ENCODE measurements at places on chromosomes 3 and 15. TPM values are rescaled to one million over a fixed set of nuclear protein-coding genes. Genes with fewer than 3 reads are reported as not detected.

DNA sequence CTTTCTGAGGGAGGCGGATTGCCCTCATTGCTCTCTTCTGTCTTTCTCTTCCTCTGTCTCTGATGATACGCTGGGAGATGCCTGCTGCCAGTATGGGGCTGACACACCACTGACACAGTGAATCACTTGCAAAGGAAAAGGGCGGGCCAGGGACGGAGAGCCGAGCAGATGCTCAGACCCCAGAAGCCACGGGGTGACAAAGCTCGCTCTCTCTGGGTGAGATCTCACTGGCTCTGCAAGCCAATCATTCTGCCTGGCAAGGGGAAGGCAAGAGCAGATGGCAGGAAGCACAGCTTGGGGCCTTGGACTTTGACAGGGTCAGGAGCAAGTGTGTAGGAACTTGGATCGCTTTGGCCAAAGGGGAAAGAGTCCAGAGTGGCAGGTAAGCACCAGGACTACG is 198.7 kb downstream of the NTRK3 start:
- no peak for DNase-seq

DNA sequence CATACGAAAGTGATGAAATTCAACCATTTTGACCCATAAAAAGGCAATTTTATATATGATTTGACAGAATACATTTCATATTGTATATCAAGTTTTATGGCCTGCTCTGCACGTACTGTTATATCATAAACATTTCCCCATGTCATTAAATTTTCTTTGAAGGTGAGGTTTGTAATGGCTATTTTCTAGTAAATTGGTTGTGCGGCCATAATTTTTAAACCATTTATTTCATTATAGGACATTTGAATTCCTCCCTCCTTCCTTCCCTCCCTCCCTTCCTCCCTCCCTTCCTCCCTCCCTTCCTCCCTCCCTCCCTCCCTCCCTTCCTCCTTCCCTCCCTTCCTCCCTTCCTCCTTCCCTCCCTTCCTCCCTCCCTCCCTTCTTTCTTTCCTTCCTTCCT is 87.4 kb upstream of the AGBL1 start:
- DNase-seq, result no peak

The CGGBP1 gene
- total RNA-seq, result 96.3 TPM

The BLM gene
- 29.6 TPM for total RNA-seq

GRCh38 chr3:41131224-41131623 is 68.1 kb upstream of the CTNNB1 start:
- no peak for DNase-seq

DNA sequence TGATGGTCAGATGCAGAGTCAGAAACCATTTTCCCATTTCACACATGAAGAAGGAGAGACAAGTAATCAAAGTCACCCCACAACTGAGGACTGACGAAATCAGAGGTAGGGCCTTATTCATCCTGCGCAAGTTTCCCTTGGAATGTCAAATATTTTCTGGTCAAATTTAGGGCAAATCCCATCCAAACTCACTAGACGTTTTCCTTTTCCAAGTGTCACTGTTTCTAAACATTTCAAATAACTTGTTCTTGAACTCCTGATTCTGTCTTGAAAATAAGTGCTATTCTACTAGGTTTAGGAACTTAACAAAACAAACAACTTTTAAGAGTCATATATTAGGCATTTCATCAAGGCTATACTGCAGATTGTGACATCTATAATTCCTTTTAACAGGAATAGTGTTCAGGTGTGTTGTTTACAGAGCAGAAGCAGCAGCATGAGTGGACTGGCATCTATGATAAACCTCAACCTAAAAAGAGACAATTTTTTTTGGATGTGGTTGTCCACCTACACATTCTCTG is 40.7 kb downstream of the SUMF1 start:
- DNase-seq, result no peak

DNA sequence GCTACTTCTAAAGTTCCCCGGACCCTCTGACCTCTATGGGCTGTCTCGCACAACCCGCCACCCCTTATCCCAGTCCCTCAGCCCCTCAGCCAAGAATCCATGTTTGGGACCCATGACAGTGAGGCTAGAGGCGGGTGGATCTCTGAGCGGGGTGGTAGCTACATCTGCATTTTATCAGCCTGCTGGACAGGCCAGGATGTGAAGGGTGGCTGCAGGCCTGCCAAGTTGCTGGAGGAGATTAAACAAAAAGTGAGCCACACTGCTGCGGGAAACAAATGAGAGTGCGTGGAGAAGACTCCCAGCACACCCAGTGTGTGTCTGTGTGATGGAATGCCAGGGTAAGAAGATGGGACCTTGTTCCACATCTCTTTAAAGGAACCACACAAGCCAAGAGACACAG is 51.1 kb upstream of the SPATA12 start:
- DNase-seq, result no peak

DNA sequence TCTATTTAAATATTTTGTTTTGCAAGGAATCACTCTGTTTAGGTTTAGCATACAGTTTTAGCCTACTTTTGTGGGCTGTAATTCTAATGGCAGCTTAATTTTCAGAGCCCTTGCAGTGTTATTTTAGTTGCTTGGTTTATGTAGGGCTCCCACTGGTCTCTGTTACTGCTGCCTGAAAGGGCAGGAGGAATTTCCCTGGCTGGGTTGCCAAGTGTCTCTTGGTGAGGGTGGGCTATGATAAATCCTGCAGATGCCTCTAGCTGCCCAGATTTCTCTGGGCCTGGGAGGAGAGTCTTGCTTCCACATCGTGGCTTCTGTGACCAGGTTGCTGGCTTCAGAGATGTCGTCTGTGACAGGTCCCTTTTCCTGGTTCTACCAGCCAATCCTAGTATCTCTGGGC is 36.2 kb downstream of the ILDR1 start:
- DNase-seq, result no peak

DNA sequence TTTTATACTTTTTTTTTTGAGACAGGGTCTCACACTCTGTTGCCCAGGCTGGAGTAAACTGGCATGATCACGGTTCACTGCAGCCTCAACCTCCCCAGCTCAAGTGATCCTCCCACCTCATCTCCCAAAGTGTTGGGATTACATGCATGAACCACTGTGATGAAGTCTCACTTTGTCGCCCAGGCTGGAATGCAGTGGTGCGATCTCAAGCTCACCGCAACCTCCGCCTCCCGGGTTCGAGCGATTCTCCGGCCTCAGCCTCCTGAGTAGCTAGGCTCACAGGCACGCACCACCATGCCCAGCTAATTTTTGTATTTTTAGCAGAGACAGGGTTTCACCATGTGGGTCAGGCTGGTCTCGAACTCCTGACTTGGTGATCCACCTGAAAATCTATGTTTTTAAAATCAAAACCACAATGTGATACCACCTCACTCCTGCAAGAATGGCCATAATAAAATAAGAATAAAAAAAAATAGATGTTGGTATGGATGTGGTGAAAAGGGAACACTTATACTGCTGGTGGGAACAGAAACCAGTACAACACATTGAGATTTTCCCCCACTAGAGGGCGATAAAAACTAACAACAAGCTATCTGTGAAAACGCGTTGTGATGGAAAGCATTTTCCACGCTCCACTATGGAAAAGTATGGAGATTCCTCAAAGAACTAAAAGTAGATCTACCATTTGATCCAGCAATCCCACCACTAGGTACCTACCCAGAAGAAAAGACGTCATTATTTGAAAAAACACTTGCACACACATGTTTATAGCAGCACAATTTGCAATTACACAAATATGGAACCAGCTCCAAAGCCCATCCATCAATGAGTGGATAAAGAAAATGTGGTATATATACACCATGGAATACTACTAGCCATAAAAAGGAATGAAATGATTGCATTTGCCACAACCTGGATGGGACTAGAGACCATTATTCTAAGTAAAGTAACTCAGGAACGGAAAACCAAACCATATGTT is 26.8 kb upstream of the OCA2 start:
- DNase-seq, result peak; percentile 39

The CILP gene
- total RNA-seq, result not detected

DNA sequence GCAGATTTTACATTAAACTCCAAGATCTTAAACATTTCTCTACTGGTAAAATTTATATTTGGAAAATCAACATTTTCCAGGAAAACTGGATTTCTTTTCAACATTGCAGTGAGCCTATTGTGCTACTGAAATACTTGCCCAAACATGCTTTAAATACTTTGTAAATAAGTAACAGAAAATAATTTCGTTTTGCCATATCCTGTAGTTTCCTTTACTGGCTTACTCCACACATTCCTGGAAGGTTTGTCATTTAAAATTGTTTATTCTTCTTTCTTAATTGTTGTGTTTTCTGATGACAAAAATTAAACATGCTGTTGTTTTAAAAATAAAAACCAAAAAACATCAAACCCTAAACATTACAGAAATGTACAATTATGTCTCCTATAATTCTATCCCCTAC is 22.0 kb downstream of the ACAD11 start:
- DNase-seq, result no peak

GRCh38 chr3:64318001-64318400 is 92.7 kb upstream of the PRICKLE2 start:
- DNase-seq, result no peak

DNA sequence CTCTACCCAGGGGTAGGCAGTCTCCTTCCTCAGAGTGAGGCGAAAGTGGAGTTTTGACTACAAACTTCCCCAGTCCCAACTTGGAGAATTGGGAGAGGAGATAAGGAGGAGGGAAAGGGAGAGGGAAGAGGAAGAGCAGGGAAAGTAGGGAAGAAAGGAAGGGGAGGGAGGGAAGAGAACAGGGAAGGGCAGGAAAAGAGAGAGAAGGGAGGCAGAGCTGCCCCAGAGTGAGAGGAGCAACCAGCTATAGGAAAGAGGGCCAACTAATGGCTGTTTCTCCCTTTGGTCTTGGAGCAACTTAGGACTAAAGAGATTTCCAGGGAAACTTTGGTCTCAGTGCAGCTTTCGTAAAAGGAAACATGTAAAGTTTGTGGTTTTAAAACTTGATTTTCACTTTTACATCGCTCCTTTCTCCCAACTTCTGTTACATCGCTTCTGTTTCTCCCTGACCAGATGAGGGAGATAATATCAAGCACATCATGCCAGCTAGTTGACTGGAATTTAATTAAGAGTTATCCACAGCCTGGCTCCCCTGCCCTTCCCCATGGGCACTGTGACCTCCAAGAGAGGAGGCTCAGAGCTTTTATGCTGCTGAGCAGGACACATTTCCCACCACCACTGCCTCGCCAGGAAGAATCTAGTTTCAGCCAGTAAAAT is 1.4 kb downstream of the CA12 start:
- no peak for DNase-seq

- DNase-seq, result peak; percentile 76
These were observed 66.2 kb downstream of the KLF13 start for GRCh38 chr15:31392761-31393401.

The CCR1 gene
- total RNA-seq, result not detected

DNA sequence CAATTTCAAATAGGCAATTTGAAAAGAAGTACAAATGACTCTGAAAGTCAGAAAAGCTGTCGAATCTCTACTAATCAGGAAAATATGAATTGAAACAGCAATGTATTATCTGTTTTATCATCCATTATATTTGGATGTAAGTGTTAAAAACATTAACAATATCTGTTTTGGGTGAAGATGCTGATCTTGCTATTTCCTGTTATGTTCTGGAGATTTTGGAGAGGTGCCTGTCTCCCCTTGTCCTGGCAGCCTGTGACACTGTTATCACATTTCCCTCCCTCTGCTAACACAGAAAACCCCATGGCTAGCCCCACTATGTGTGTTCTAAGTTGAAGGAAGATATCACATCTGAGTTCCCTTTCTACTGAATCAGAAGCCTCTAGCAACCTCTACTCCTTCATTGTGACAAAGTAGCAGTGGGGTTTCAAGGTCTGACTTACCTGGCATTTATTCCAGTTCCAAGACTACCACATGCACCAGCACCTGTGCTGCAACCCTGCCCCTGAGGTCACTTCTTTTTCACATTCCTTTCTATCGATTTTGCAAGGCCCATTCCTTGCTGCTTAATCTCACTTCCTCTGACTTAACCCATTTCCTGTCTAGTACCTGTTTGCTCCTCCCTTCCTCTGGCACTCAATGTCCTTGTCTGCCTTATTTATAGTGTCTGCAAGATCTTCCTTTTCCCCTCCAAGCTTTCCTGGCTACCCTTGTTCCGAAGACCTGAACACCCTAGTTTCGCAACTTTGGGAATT is 95.5 kb upstream of the COL8A1 start:
- no peak for DNase-seq

The EAF2 gene
- 3.5 TPM for total RNA-seq

The SCN11A gene
- 0.63 TPM for total RNA-seq

The GOLGA6A gene
- 0.86 TPM for total RNA-seq

The SFMBT1 gene
- 7.5 TPM for total RNA-seq

The KNL1 gene
- 17.7 TPM for total RNA-seq

GRCh38 chr3:7305561-7305960 is 444.6 kb downstream of the GRM7 start:
- DNase-seq, result no peak

GRCh38 chr3:138362538-138362937 is 14.2 kb downstream of the MRAS start:
- no peak for DNase-seq

DNA sequence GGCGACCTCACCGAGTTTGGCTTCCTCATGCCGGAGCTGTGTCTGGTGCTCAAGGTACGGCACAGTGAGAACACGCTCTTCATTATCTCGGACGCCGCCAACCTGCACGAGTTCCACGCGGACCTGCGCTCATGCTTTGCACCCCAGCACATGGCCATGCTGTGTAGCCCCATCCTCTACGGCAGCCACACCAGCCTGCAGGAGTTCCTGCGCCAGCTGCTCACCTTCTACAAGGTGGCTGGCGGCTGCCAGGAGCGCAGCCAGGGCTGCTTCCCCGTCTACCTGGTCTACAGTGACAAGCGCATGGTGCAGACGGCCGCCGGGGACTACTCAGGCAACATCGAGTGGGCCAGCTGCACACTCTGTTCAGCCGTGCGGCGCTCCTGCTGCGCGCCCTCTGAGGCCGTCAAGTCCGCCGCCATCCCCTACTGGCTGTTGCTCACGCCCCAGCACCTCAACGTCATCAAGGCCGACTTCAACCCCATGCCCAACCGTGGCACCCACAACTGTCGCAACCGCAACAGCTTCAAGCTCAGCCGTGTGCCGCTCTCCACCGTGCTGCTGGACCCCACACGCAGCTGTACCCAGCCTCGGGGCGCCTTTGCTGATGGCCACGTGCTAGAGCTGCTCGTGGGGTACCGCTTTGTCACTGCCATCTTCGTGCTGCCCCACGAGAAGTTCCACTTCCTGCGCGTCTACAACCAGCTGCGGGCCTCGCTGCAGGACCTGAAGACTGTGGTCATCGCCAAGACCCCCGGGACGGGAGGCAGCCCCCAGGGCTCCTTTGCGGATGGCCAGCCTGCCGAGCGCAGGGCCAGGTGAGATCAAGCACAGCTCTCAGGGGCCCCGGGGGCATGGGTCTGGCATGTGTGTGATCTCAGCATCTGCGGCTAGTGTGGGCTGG is 7.1 kb upstream of the STAB1 start:
- DNase-seq, result no peak

The CATSPER2 gene
- total RNA-seq, result 3.0 TPM

The ITIH1 gene
- not detected for total RNA-seq

DNA sequence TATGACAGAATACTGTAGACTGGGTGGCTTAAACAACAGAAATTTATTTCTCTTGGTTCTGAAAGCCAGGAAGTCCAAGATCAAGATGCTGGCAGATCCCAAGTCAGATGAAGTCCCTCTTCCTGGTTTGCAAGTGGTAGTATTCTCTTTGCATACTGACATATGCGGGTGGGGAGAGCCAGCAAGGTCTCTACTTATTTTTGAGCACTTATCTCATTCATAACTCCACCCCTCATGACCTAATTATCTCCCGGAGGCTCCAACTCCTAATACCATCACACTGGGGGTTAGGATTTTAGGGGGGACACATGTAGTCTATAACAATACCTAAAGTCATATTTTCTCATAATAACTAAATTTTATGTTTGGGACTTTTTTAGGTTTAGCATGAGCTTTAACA is 65.3 kb downstream of the BLM start:
- no peak for DNase-seq

GRCh38 chr3:85851071-85851470 is 892.3 kb downstream of the CADM2 start:
- DNase-seq, result no peak

Data from endodermal cell (in vitro differentiated cells).